ENCODE measurements at places on chromosomes 6 and 20.

DNA sequence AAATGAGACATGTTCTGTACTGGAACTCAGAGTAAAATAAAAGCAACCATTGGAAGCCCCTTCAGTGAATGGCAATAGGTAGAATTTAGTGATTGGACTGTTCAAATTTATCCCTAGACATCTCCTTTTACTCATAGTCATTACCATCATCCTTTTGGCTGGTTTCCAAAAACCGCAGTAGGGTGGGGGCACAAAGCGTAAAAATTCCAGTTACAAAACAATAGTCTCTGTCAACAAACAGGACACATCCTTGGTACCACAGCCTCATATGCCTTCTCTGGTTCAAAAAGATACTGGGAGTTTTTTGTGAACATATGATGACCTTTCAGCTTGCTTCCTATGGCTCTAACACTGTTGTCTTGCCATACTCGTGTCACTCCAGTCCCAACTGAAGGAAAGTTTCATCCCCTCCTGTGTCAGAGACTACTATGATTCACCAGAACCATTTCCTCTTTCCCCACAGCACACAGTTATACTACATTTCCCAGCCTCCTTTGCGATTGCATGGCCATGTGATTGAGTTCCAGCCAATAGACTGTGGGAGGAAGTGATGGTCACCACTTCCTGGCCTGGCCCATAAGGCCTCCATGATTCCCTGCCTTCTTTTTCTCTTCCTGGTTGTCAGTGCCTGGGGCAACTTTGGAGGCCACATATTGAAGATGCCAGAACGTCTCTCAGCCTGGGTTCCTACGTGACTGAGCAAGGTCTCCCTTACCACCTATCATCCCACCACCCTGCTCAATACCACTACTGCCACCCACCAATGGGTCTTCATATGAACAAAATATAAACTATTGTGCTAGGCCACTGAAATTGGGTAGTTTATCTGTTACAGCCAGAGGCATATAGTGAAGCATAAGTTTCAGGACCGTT lies 162.4 kb downstream of the ID4 start:
- H3K36me3 ChIP-seq: no peaks in the 10 kb centered on the region
- no peaks in the 10 kb centered on the region for H3K4me1 ChIP-seq
- H3K27me3 ChIP-seq: no peaks in the 10 kb centered on the region
- DNase-seq: peak; percentile 22
- no peak overlapping the region for H3K27ac ChIP-seq
- no peak overlapping the region for H3K4me3 ChIP-seq

DNA sequence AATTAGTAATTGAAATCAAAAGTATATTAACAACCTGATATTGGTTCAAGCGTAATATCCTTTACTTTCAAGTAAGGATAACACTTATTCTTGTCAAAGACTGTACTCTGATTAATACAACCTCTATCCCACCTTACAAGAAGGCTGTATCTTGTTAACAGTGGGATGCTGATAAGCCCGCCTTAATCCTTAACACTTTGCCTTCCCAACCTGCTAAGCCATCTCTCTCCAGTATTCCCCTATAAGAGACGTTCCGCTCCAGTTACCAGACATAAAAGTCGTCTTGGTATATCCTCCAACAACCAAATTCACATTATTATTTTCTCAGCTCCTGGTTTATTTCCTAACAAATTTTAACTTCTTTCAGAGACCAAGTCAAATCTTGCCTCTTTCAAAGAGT lies 2.0 kb downstream of the BTBD9 start:
- no peaks in the 10 kb centered on the region for H3K36me3 ChIP-seq
- H3K4me1 ChIP-seq: peaks cover 62% of the 10 kb centered on the region
- H3K4me3 ChIP-seq: no peak overlapping the region
- no peak for DNase-seq
- no peak overlapping the region for H3K27ac ChIP-seq
- H3K27me3 ChIP-seq: no peaks in the 10 kb centered on the region

GRCh38 chr6:148179786-148180185 lies 162.9 kb upstream of the SASH1 start:
- H3K4me1 ChIP-seq: no peaks in the 10 kb centered on the region
- peaks cover 26% of the 10 kb centered on the region for H3K27me3 ChIP-seq
- H3K4me3 ChIP-seq: no peak overlapping the region
- DNase-seq: peak; percentile 18

- H3K4me1 ChIP-seq: peaks cover 8% of the 10 kb centered on the region
- no peak overlapping the region for H3K4me3 ChIP-seq
- H3K27me3 ChIP-seq: no peaks in the 10 kb centered on the region
These were observed 42.9 kb downstream of the ATXN1 start for GRCh38 chr6:16718356-16718755.

DNA sequence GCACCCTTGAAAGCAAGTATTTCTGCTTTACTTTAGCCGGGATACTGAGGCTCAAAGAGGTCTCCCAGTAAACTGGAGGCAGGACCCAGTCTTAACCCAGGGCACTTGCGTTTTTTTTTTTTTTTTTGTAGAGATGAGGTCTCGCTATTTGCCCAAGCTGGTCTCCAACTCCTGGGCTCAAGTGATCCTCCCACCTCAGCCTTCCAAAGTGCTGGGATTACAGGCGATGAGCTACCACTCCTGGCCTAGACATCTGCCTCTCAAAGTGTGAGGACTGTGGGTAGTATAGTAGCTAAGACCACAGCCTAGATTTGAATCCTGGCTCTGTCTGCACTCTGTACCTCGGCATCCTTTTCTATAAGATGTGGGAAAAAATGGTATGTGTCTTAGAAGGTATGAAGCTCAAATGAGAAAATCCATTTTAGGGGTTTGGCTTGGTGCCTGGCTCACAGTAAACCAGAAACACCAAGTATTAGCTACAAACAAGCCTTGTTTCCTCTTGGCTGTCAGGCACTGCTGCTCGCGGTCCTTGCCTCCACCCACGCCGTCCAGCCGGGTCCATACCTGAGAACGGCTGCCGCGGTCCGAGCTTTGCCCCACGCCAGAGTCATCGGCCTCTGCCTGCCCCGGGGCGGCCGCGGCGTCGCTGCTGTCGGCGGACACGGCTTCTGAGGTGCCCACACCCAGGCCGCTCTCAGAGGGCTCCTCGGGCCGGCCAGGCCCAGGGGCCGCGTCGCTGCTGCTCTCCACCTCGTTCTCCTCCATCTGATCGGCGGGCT lies 1.2 kb downstream of the ZNF335 start:
- peaks cover 6% of the 10 kb centered on the region for H3K36me3 ChIP-seq
- peak overlapping the region; percentile 93 for H3K4me3 ChIP-seq
- H3K4me1 ChIP-seq: peaks cover 17% of the 10 kb centered on the region
- no peaks in the 10 kb centered on the region for H3K27me3 ChIP-seq
- DNase-seq: peak; percentile 28

DNA sequence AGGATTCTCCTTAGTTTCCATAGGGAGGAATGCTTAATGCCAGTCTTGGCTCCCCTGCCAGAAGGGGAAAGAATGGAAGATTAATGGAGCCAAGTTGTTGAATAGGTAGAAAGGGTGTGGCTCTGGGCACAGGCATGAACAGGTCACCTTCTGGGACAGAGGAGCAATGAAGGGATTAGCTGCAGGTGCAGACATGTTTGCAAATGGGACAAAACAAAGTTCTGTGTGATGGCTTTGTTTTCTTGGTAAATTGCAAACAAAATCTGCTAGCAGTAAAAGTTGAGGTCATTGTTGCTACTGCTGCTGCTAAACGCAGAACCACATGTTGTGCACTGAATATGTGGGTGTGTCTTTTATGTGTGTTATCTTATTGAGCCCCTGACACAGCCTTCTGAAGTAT lies 93.3 kb downstream of the PERP start:
- H3K27me3 ChIP-seq: peaks cover 3% of the 10 kb centered on the region
- H3K36me3 ChIP-seq: no peaks in the 10 kb centered on the region
- no peaks in the 10 kb centered on the region for H3K4me1 ChIP-seq
- H3K27ac ChIP-seq: no peak overlapping the region

DNA sequence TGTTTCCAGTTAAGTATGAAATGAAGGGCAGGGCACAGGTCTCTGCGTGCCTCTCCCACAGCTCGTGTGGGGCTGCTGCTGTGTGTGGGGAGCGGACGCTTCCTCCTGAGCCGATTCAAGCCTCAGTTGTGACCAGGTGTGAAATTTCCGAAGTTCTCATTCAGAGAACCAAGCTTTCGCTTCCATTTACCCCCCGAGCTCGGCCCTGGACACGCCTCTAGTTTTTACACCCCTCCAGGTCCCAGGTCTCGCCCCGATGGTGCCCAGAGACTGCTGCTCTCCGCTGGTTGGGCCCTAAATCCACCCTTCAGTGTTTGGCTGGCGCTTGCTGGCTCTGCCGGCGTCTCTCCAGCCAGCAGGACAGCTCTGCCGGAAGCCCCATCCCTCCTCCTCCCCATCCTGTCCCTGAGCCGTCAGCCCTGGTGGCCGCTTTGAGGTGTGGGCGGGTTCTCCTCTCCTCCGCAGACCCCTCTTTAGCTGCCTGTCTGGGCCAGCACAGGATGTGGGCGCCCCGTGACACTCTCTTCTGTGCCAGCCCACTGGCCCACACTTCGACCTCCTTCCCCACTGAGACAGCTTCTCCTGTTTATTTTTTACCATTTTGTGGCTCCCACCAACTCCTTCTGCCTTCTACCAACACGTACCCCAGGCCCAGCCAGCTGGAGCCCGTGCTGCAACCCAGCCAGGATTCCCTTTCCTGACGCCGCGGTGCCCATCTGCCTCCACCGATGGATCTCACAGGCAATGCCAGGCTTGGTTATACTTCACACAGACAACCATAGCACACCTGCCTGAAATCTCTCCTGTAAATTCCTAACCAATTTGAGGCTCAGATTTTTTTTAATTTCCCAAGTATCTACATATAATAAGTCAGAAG lies 142.8 kb downstream of the DLL1 start:
- H3K27me3 ChIP-seq: peaks cover 3% of the 10 kb centered on the region
- H3K4me1 ChIP-seq: peaks cover 39% of the 10 kb centered on the region
- peaks cover 6% of the 10 kb centered on the region for H3K36me3 ChIP-seq

DNA sequence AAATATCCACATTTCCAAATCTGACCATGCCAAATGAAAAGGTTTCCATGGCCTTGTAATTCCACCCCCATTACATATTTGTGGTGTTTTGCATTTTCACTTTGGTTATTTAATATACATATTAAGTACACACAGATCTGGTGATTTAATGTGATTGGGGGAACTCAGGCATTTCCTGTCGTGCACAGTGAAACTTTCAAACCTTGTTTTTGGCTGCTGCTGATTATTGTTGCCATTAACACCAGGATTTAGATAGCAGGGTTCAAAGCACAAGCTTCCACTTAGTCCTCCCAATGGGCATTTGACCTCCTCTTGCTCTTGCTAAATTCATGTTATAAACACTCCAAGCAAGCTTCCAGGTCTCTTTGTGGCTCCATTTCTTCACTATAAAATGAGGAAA lies 166.5 kb downstream of the SOBP start:
- peaks cover 3% of the 10 kb centered on the region for H3K27me3 ChIP-seq
- H3K4me1 ChIP-seq: peaks cover 20% of the 10 kb centered on the region
- no peak overlapping the region for H3K27ac ChIP-seq
- no peak for DNase-seq

DNA sequence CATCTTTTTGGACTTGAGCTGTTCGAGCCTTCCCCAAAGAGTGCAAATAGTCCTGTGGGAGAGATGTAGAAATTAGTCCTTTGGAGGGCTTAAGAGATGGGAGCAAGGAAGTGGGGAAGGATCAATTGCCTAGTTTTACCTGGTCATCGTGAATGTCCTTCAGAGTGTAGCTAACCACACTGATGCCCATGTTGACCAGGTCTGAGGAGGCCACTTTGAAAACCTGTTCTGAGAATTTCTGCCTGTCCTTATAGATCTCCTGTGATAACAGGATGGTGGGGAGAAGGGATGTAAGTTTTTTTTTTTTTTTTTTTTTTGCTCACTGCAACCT lies 2.0 kb downstream of the FLOT1 start:
- peaks cover 74% of the 10 kb centered on the region for H3K4me1 ChIP-seq
- no peak overlapping the region for H3K27ac ChIP-seq
- no peaks in the 10 kb centered on the region for H3K27me3 ChIP-seq
- H3K36me3 ChIP-seq: peaks cover 77% of the 10 kb centered on the region

DNA sequence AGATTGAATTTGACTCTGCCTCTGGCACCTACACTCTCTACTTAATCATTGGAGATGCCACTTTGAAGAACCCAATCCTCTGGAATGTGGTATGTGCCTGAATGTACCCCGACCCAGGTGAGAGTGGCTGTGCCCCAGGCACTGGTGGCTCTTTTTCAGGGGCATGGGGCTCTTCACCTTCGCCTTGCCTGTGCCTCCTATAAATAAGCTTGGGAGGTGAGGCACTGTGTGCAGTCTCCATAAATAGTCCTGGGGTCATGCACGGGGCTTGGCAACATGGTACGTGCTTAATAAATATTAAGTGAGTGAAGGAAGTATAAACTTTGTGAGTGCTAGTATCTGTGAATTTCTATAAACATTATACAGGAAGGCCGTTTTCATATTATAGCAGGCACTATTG lies 33.0 kb downstream of the GHRH start:
- H3K36me3 ChIP-seq: peaks cover 48% of the 10 kb centered on the region
- H3K4me3 ChIP-seq: no peak overlapping the region
- no peak overlapping the region for H3K27ac ChIP-seq
- no peaks in the 10 kb centered on the region for H3K4me1 ChIP-seq

- H3K27me3 ChIP-seq: peaks cover 20% of the 10 kb centered on the region
- no peak overlapping the region for H3K27ac ChIP-seq
- no peaks in the 10 kb centered on the region for H3K36me3 ChIP-seq
- H3K4me3 ChIP-seq: no peak overlapping the region
- H3K4me1 ChIP-seq: peaks cover 10% of the 10 kb centered on the region
These were observed 5.3 kb downstream of the PXDC1 start for GRCh38 chr6:3746119-3746691.

GRCh38 chr6:44512868-44513741 lies 125.6 kb downstream of the CDC5L start:
- no peak for DNase-seq
- H3K27me3 ChIP-seq: peaks cover 3% of the 10 kb centered on the region
- H3K36me3 ChIP-seq: no peaks in the 10 kb centered on the region
- no peak overlapping the region for H3K27ac ChIP-seq
- no peak overlapping the region for H3K4me3 ChIP-seq
- H3K4me1 ChIP-seq: no peaks in the 10 kb centered on the region

DNA sequence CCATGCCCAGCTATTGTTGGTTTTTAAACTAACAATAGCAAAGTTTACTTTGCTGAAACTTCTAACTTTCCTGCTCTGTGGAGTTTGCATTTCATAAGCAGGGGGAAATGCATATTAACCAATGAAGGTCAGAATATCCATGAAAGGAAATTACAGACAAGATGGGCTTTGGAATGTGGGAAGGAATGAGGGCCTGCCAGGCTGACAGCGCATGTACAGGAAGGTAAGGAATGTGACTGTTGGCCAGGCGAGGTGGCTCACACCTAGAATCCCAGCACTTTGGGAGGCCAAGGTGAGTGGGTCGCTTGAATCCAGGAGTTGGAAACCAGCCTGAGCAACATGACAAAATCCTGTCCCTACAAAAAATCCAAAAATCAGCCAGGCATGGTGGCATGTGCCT lies 49.6 kb downstream of the CDK5RAP1 start:
- no peak for DNase-seq
- H3K27ac ChIP-seq: no peak overlapping the region
- H3K4me3 ChIP-seq: no peak overlapping the region
- no peaks in the 10 kb centered on the region for H3K4me1 ChIP-seq
- peaks cover 13% of the 10 kb centered on the region for H3K36me3 ChIP-seq
- no peaks in the 10 kb centered on the region for H3K27me3 ChIP-seq

GRCh38 chr20:38196592-38196991 lies 31.5 kb upstream of the TGM2 start:
- peaks cover 7% of the 10 kb centered on the region for H3K27me3 ChIP-seq
- H3K4me1 ChIP-seq: no peaks in the 10 kb centered on the region
- H3K4me3 ChIP-seq: no peak overlapping the region
- H3K27ac ChIP-seq: no peak overlapping the region

GRCh38 chr20:54257071-54257816 lies 49.4 kb downstream of the PFDN4 start:
- H3K4me1 ChIP-seq: no peaks in the 10 kb centered on the region
- H3K4me3 ChIP-seq: no peak overlapping the region
- peaks cover 2% of the 10 kb centered on the region for H3K27me3 ChIP-seq
- H3K27ac ChIP-seq: no peak overlapping the region
